ENCODE measurements at places on chromosomes 1 and 21.
A peak's percentile ranks its signal among the peaks of the same experiment; 100 is the strongest.

GRCh38 chr1:77399250-77400086 lies 117.6 kb downstream of the AK5 start:
- no peak for DNase-seq

GRCh38 chr1:110463725-110464124 lies 12.8 kb downstream of the PROK1 start:
- DNase-seq, result no peak

- no peak for DNase-seq
These were observed 16.3 kb upstream of the MTARC1 start for GRCh38 chr1:220770245-220770913.

DNA sequence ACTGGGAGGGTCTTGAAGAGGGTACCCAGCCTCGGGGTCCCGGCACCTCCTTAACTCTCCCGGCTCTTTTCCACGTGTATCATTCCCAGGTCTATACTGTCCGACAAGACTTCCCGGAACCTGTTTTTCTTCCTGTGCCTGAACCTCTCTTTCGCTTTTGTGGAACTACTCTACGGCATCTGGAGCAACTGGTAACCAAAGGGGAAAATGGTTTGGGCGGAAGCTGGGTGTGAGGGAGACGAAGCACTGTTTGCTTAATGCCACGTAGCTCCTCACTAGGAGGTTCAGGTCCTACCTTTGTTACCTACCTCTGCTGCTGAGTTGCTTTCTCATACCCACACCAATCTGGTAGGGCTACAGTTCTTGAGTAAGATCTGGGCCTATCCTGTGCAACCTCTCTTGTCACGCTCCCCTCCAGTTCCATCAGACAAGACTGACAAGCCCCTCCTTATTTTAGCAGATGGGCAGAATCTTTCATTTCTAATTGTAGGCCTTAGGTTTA lies 642 bp downstream of the SLC30A7 start:
- DNase-seq, result no peak

GRCh38 chr1:176330782-176331181 lies 123.7 kb upstream of the COP1 start:
- no peak for DNase-seq

- no peak for DNase-seq
These were observed 8.1 kb downstream of the POFUT2 start for GRCh38 chr21:45279446-45280177.

GRCh38 chr1:186965847-186966246 lies 137.1 kb downstream of the PLA2G4A start:
- no peak for DNase-seq

DNA sequence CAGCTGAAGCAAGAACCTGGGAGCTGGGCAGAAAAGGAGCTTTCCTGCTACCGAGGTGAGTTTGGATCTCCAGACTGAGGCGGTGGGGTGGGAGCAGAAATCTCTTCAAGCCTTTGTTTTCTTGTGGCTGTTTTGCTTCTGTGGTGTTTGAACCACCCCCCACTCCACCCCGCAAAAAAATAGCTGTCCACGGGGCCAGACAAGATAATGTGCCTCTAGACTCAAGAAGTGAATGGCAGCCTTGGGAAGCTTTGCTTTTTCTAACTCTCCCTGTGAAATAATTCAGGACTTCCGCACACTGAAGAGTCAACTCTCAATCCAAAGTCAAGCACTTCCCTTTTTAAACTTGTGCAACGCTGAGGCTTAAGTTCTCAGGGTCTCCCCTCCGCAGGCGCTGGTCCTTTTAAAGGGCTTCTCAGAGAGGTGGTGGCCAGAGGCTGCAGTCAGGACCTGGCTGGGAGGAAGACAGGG lies 159.6 kb upstream of the COA6 start:
- no peak for DNase-seq

- peak; percentile 79 for DNase-seq
These were observed 16.3 kb upstream of the CDK18 start for GRCh38 chr1:205488074-205488723.

DNA sequence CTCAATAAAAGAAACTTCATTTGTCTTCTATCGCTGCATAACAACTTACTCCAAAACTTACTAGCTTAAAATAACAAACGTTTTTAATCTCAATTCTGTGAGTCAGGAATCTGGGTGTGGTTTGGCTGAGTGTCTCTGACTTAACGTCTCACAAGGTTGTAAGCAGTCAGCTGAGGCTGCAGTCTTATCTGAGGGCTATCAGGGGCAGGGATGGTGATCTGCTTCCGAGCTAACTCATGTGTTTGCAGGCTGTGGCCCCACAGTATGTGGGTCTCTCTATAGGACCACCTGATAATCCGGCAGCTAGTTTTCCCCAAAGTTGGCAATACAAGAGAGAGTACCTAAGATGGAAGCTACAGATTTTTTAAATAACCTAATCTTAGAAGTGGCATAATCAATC lies 234.2 kb upstream of the FGGY start:
- no peak for DNase-seq

DNA sequence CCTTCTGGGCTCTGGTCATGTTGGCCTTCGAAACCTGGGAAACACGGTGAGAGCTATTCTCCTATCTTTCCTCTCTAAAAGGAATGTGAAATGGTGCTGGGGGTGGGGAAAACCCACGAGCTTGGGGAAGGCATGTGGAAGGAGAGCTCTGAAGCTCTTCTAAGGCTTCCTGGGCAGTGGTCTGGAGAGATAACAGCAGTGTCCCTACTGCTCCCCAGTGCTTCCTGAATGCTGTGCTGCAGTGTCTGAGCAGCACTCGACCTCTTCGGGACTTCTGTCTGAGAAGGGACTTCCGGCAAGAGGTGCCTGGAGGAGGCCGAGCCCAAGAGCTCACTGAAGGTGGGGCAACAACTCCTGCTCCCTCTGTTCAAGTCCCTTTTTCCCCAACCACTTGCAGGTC lies 2.8 kb downstream of the USP21 start:
- no peak for DNase-seq

- no peak for DNase-seq
These were observed 6.7 kb upstream of the SLC9A1 start for GRCh38 chr1:27161594-27161993.

GRCh38 chr1:201471772-201472171 lies 2.8 kb upstream of the PHLDA3 start:
- DNase-seq, result no peak

- DNase-seq, result no peak
These were observed 61.7 kb downstream of the XCL2 start for GRCh38 chr1:168482106-168482505.

GRCh38 chr1:61356995-61357394 lies 274.6 kb downstream of the NFIA start:
- no peak for DNase-seq

All from 8988T (cell line).